ENCODE measurements at places on chromosomes 7 and 10.

- DNase-seq = no peak
Observed at GRCh38 chr10:49550563-49550962, 11.6 kb upstream of the ERCC6 start.

- DNase-seq = no peak
Observed at GRCh38 chr10:28778524-28778923, 101.2 kb downstream of the BAMBI start.

DNA sequence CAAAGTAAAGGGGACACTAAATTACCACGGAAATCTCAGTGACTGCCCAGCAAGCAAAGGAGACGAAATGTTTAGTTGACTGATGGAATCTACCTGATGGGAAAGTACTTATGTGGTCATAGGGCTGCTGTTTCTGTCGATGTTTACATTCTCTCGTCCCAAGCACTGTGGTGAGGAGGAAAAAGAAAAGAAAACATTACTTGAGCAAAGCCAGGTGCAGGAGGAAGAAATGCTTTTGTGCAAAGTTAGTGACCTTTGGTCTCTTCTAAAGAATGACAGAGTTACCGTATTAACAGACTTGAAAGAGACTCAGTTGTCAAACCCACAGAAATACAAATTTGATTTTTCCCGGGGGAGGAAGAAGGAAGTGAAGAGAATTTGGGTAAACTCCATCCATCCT, 43.3 kb upstream of the FMC1 start:
- no peak for DNase-seq

GRCh38 chr7:21064698-21065648, 278.3 kb upstream of the SP8 start:
- no peak for DNase-seq

DNA sequence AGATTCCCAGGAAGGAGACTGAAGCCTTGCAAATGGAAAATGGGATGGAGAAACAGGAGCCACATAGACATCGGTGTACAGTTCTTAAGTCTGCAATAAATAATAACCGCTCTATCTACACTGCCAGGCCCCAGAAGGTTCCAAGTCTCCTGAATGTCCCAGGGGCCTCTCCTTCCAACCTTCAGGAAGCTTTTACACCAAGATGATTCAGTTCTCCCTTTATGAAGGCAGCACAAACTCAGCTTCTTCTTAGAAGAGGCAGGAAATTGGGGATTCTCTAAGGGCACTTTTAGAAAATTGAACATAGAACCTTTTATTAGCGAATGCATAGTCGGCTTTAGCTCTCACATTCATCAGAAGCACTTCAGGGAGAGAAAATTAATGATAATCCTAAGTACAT, 130.8 kb upstream of the LYZL1 start:
- DNase-seq = no peak

DNA sequence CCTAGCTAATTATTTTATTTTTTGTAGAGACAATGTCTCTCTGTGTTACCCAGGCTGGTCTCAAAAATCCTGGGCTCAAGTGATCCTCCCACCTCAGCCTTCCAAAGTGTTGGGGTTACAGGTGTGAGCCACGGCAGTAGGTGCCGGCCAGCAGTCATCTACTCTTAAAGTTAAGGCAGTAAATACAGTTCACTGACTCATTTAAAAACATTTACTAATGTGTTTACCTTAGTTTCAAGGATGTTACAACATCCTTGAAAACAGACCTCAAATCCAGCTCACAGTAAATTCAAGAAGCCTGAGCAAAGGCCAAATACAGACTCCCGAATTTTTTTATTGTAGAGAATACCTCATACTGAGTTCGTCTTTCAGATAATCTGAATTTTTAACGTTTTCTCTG, 29.6 kb upstream of the ABCB4 start:
- DNase-seq = no peak

- no peak for DNase-seq
Observed at GRCh38 chr7:4792537-4793126, 17.2 kb downstream of the AP5Z1 start.

Data from NCI-H1930 (cell line).